ENCODE measurements at places on chromosomes 11 and 22. TPM values are rescaled to one million over a fixed set of nuclear protein-coding genes. Genes with fewer than 3 reads are reported as not detected.

OR52N4 gene
- polyA plus RNA-seq, result 3.5 TPM

YAP1 gene
- 95.9 TPM for polyA plus RNA-seq

OR52M1 gene
- not detected for polyA plus RNA-seq

OR8D4 gene
- polyA plus RNA-seq, result not detected

TMEM191B gene
- polyA plus RNA-seq, result 3.5 TPM

MFRP gene
- 0.02 TPM for polyA plus RNA-seq

QSER1 gene
- polyA plus RNA-seq, result 16.6 TPM

CHST1 gene
- polyA plus RNA-seq, result 1.6 TPM

MOGAT2 gene
- polyA plus RNA-seq, result not detected

TMEM135 gene
- 19.1 TPM for polyA plus RNA-seq

ZFTA gene
- polyA plus RNA-seq, result 9.5 TPM

MEN1 gene
- polyA plus RNA-seq, result 78.5 TPM

MS4A12 gene
- 0.14 TPM for polyA plus RNA-seq

SYT9 gene
- polyA plus RNA-seq, result 1.5 TPM

ACR gene
- polyA plus RNA-seq, result not detected

TBX10 gene
- 0.09 TPM for polyA plus RNA-seq

MRGPRE gene
- not detected for polyA plus RNA-seq

OR1S2 gene
- polyA plus RNA-seq, result not detected

RHOD gene
- polyA plus RNA-seq, result 17.6 TPM

C11orf16 gene
- polyA plus RNA-seq, result 0.06 TPM

Data from H1 (cell line).